ENCODE measurements at places on chromosomes 5 and 9.

DNA sequence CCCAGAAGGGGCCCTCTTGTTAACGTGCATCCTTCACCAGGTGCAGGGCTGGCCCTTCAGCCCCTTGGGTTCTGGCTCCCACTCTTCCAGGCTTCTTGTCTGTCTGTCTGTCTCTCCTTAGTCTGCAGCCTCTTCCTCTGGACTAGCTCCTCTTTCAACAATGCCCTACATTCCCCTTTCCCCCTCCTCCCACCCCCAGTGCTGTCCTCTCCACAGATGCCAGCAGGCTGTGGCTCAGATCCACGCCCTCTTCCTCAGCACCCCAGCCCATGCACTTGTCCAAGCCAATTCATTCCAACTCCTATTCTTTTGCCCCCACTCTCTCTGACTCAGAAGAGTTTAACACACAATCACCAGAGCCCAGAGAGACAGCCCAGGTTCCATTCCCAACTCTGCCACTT, 45.2 kb upstream of the ALDH1B1 start:
- DNase-seq, result no peak

DNA sequence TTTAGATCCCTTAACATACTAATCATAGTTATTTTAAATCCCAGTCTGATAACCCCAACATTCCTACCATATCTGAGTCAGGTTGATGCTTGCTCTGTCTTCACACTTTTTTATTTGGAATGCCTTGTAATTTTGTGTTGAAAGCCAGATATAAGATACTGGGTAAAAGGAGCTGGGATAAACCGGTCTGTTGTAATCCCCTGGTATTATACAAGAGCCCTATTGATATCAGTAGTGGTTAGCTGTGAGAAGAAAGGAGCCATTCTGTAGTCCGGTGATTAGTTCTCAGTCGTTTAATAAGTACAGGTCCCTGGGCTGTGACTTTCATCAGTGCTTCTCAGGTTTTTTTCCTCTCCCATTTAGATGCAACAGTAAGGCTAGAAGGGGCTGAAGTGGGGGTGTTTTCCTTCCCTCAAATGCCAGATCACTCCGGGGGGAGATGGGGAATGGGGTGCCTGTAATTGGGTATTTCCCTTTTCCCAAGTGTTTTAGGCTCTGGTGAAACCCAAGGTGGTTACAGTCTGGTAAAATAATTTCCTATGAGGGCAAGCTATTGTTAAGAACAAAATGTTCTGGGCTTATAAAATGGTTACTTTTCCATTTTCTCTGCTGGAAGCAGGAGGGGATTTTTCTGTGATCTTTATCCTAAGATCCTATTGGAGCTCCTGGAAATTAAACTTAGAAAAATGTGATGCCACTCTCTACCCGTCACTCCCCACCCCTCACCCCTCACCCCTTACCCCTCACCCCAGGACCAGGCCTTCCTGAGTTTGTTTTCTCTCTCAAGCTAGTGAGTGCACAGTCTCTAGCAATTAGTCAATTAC, 72.7 kb downstream of the KCNN2 start:
- DNase-seq, result no peak

- DNase-seq, result no peak
Observed at GRCh38 chr9:76600007-76600615, 141.1 kb downstream of the GCNT1 start.

DNA sequence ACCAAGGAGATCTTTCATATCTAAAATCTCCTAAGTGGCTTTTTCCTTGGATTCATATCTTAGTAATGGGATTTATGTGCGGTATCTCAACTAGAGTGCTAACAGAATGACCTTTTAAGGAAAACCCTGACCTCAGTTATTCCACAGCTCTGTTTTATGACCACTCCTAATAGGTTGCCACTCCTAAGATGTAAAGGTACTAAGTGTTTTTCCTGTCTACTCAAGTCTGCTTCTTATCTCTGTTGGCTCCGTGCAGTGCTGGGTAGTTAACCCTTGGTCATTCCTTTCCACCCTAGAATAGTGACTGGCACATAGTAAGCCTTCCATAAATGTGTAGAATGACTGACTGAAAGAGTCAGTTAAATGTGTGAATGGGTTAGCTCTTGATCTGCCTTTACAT, 161.4 kb downstream of the DOCK2 start:
- no peak for DNase-seq

- no peak for DNase-seq
Observed at GRCh38 chr9:89723469-89724100, 118.8 kb downstream of the GADD45G start.

GRCh38 chr9:76374783-76375559, 19.3 kb downstream of the RFK start:
- DNase-seq, result peak; percentile 92

DNA sequence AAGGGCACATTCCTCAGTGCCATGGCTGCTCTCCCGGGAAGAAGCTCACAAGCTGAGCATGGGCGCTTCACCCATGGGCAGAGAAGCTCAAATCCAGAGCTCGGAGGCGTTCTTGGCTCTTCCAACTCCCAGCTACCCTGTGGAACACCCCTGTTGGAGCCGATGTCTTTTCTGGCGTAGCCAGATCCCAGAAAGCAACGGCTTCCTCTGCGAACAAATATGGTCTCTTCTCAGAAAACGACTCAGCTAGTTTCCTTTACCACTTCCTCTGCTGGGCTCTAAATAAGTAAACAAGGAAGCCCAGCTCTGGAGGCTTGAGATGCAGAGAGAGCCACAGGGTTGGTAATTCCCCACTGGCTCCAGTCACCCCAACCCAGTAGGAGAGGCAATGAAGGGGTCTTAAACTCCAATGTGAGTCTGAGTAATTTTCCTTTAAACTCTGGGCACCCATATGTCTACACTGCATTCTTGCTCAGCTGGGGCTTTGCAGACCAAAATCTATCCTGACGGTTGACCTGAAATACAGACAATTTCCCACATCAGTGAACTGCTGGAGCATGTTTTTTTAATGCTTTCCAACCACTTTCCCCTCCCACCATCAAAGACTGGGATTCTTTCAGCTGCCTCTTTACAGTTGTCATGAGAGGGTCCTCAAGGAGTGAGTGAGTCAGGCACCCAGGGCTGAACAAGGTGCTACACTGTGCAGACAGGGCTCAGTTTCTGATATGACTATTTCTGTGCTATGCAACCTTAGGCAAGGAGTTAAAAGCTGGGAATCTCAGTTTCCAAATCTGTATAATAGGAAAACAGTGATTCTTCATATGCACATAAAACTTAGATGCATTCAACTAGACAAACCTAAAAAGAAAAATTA, at the start of gene LCP2:
Gene LCP2, minus strand, starts transcription at position 189 of the 874 bp plus-strand sequence. Its CDS starts 166 bp downstream, at position 23.
- DNase-seq, result no peak

GRCh38 chr5:393846-394275, 49.1 kb upstream of the EXOC3 start:
- DNase-seq, result peak; percentile 40

- no peak for DNase-seq
Observed at GRCh38 chr5:54994628-54995027, 9.2 kb upstream of the ESM1 start.

DNA sequence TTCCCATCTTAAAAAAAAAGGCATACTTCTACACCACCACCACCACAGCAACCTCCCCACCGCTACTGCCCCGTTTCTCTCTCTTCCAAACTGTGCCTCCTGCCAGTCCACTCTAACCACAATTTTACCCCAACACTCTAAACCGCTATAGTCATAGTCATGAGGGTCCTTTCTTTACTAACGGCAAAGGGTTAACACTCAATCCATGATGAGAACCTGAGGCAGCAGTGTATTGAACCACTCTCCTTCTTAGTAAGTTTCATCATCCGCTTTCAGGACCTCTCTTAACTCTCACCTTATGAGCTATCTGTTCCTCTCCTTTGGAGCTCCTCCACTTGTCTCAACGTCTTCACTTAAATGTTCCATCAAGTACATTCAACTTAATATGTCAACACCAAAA, 34.0 kb downstream of the IDNK start:
- DNase-seq, result no peak

- no peak for DNase-seq
Observed at GRCh38 chr5:158857976-158858375, 241.7 kb downstream of the EBF1 start.

DNA sequence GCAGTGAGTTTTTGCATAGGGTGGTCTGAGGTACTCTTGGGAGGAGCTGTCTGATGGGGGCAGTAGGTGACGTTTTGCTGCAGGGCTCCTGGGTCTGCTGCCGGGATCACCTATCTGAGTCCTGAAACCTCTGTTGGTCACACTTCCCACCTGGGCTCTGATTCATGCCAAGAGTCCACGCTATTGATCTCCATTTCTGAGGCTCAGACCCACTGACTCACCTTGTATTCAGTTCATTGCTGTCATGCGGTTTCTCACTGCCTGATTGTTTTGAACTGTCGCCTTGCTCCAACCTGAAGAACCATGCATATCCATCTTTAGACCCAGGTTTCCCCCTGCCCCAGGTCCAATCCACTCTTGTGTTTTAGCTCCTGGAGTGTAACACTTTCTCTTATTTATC, 101.3 kb downstream of the NPR3 start:
- DNase-seq, result no peak

DNA sequence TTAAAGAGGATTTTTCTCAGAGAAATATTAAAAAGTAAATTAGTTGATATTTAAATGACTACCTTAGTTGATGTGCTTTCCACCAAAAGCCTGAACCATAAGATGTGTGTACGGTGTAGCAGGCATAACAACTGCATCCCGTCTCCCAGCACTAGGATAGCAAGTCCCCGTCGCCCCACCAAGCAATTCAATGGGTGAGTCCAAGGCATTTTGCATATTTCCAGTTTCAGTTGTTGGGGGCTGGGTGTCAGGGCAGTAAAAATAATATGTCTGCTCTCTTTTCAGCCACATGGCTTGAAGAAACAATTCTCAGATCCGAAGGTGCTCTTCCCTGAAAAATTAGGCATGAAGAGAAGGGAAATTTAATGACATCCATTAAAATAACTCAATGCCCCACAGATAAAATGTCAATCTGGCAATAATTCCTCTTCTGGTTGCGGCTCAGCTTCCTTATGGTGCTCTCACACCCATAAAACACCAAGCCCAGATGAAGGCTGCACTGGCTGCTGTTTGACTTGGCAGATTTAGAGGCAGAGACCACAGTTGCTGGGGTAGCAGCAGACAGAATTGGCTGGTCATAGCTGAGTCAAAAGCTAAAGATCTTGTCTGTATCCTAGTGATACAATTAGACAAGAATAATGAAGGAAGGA, 124.4 kb upstream of the ADCY2 start:
- no peak for DNase-seq

- no peak for DNase-seq
Observed at GRCh38 chr9:137968235-137968634, 90.7 kb downstream of the CACNA1B start.

DNA sequence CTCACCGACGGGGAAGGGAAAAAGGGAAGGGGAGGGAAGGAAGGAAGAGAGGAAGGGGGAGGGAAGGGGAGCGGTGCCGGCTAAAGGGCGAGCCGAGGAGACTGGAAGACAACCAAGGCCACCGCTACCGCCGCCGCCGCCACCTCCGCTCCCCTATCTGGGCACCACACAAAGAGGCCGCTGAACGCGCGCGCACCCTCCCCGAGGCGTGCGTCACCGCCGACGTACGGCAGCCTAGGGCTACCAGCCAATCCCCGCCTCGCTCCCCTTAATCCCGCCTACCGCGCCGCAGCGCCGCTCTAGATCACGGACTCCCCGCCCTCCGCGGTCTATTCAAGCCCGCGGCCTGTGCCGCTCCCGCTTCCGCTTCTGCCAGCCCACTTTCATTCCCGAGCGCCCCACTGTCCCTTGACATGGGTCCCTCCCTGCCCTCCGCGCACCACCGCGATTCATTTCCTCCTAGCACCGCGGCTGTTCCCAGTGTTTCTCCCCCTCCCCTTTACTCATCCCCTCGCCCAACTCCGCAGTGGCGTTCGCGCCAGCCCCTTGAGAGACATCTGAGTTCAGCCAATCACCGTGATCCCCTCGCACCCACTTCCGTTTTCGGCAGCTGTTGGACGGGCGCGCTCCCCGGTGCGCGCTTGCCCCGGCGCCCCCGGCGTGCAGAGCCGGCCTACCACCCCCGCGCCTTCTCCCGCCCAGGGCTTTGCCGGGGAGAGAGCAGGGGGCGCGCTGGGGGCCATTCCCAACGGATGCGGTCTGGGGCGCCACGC, at the start of gene HNRNPA0:
Gene HNRNPA0, minus strand, starts transcription at position 176 of the 773 bp plus-strand sequence. CDS start 297 bp downstream, outside the sequence.
- DNase-seq, result peak; percentile 98

DNA sequence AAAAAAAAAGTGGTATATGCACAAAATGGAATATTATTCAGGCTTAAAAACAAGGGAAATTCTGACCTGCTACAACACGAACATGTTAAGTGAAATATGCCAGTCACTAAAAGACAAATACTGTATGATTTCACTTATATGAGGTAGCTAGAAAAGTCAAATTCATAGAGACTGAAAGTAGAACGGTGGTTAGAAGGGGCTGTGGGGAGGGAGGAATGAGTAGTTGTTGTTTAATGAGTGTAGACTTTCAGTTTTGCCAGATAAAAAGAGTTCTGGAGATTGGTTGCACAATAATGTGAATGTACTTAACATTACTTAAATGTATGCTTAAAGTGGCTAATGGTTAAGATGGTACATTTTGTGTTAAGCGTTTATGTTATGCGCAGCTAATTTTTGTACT, 79.5 kb upstream of the IL12B start:
- no peak for DNase-seq

GRCh38 chr9:136854113-136854841, 2.1 kb downstream of the MAMDC4 start:
- DNase-seq, result no peak

DNA sequence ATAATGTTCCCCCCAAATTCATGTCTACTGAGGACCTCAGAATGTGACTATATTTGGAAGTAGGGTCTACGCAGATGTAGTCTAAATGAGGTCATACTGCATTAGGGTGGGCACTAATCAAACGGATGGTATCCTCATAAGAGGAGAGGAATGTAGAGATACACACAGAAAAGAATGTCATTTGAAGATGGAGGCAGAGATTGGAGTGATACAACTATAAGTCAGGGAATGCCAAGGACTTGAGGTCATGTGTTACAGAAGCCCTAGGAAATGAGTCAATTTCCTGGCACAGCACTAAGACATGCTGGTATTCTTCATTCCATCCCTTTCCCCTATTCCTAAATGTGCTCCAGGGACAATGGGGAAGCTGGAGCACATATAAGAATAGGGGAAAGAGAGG, 758 bp upstream of the PDCD1LG2 start:
- peak; percentile 97 for DNase-seq

- DNase-seq, result peak; percentile 33
Observed at GRCh38 chr5:173582216-173583111, 34.0 kb downstream of the BOD1 start.

DNA sequence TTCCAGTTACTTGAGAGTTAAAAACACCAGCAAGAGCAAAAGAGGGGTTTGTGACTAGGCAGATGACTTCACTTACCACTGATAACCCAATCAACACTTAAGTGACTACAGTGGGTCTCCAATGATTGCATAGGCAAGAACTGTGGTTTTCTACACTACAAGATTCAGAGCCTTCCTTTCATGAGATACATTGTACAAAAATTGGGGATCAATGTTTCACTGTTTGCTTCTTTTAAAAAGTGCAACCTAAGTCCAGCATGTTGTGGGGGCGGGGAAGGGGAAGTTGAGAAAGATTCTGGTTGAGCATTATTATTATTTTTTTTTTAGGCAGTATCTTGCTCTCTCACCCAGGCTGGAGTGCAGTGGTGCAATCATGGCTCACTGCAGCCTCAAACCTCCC, 3.6 kb downstream of the IQGAP2 start:
- DNase-seq, result no peak

DNA sequence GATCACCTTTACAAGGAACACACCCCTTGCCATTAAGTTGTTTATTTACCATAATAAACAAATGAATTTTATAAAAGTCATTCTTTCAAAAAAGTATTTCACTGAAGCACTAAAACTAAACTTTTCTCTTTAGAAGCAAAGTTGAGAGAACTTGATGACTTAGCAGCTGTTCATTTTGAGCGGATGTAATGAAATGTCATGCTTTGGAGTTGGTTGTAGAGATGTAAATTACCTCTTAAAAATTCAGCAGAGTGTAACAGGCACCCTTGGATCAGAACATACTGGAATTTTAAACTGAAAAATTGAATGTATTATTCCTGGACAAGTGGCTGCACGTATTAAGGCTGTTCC, 617.2 kb downstream of the PDE4D start:
- no peak for DNase-seq
